ENCODE measurements at places on chromosomes 16 and 17.

GRCh38 chr17:34474706-34475105, 104.7 kb upstream of the TMEM132E start:
- DNase-seq: no peak

GRCh38 chr16:67028167-67028695, 718 bp upstream of the CBFB start:
- no peak for DNase-seq

- no peak for DNase-seq
These were observed 12.1 kb downstream of the UBN1 start for GRCh38 chr16:4859190-4859899.

- no peak for DNase-seq
These were observed 6.1 kb upstream of the PRSS8 start for GRCh38 chr16:31141489-31142108.

DNA sequence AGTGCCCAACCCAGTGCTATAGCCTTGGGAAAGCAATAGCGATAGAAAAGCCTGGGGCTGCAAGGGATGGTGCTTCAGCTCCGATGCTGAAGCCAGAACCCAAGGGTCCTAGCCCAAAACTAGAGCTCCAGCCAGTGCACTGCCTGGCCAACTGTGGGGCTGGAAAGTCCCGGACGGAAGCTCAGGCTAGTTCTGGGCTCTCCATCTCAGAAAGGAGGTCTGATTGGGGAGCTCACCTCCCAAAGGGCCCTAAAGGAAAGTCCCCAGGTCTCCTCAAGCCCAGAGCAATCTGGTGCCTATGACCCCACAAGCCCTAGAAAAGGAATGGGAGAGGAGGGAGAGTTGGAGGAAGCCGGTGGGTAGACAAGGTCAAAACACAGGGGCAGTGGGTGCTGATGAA, 2.0 kb upstream of the ABCC3 start:
- DNase-seq: no peak

- no peak for DNase-seq
These were observed 702 bp downstream of the TENT4B start for GRCh38 chr16:50153596-50154419.

DNA sequence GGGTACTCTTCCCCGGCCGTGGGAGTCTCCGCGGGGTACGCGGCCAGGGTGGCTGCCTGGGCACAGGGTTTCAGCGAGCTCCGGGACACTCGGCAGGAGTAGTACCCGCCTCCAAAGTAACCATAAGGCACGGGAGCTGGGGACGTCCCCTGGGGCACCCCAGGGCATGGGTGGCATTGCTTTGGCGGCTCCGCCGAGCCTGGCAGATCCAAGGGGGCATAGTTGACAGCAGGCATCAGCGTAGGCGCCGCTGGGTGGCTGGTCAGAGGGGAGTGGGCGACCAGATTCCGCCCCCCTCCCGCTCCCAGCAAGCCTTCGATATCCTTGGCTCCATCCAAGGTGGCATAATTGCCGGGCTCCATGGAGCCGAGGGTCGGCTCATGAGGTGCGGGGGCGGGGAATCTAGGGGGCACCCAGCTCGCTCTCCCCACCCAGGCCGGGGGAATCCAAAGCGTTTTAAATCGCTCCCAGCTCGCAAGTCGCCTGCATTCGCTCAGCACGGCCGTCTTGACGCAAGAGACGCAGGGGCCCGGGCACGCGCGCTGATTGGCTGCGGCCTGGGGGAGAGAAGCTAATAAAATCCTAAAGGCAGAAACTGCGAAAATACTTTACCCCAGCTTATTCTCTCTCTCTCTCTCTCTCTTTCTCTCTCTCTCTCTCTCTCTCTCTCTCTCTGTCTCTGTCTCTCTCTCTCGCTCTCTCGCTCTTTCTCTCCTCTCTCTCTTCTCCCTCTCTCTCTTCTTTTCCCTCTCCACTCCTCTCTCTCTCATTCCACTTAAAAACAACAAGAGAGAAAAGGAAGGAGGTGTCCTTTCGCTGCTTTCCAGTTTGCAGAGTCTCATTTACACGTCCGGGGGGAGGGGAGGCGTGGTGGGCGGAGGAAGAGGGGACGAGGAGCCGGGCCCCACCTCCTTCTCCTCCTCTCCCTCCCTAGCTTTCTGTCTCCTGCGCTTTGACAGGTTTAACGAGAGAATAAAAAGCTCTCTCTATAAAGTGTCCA, at the start of gene HOXB13:
HOXB13 (minus strand) TSS at position 519 of the 1,000 bp plus-strand sequence; CDS start at position 362, 157 bp downstream.
- no peak for DNase-seq

GRCh38 chr16:28858421-28858820, 5.2 kb upstream of the SH2B1 start:
- no peak for DNase-seq

DNA sequence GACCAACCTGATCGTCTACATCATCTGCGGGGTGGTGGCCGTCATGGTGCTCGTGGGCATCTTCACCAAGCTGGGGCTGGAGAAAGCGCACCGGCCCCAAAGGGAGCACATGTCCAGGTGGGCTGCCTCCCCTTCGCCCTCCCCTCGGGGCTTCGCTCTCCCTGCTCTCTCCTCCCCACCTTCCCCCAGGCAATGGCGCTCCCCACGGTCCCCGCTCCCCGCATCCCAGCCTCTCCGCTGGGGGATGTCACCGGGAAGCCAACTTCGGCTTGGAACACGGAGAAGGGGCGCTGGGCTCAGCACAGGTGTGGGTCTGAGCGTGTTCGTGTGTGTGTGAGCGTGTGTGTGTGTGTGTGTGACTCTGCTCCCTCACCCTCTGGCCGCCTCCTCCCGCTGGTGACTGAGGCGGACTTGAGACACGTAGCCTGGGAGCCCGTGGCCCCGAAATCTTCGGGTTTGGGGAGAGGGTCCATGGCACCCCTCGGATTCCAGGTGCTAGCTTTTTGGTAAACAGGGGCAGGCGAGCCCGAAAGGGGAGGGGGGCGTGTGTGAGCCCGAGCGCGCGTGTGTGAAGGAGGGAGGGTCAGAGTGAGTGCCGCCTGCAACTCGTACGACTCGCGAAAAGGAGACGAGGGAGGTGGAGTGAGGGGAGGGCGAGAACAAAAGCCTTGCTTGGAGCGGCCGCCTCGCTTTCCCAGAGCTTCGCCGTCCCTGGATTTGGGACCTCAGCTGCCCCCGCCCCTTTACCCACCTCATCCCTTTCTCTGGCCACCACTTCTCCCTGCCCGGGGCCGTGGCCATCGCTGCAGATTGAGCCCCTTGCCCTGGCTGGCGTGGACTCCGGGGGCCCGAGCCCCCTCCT, 1.3 kb downstream of the SHISA9 start:
- no peak for DNase-seq

DNA sequence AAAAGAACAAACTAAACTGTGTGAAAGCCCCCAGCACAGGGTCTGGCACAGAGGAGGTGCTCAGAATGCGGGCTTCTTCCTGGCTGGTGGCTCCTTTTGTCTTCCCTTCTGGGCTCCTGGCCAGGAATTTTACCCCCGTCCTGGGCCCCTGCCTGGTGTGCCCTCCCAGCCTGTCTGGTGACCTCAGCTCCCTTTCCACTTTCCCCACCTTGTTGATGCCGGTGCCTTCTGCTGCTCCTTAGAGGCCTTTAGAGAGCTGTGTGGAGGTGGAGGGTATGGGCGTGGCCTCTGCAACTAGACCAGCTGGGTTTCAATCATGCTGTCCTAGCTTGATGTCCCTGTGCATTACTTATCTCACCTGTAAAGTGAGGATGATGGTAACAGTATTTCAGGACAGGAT, 16.8 kb downstream of the PIRT start:
- DNase-seq: no peak

- DNase-seq: no peak
These were observed 91.2 kb upstream of the CREBBP start for GRCh38 chr16:3971706-3972105.

Data from hematopoietic multipotent progenitor cell treated with erythropoietin and hydrocortisone succinate and interleukin-3 and kit ligand, for 17 days (in vitro differentiated cells).